ENCODE measurements at places on chromosomes 2 and 18.

DNA sequence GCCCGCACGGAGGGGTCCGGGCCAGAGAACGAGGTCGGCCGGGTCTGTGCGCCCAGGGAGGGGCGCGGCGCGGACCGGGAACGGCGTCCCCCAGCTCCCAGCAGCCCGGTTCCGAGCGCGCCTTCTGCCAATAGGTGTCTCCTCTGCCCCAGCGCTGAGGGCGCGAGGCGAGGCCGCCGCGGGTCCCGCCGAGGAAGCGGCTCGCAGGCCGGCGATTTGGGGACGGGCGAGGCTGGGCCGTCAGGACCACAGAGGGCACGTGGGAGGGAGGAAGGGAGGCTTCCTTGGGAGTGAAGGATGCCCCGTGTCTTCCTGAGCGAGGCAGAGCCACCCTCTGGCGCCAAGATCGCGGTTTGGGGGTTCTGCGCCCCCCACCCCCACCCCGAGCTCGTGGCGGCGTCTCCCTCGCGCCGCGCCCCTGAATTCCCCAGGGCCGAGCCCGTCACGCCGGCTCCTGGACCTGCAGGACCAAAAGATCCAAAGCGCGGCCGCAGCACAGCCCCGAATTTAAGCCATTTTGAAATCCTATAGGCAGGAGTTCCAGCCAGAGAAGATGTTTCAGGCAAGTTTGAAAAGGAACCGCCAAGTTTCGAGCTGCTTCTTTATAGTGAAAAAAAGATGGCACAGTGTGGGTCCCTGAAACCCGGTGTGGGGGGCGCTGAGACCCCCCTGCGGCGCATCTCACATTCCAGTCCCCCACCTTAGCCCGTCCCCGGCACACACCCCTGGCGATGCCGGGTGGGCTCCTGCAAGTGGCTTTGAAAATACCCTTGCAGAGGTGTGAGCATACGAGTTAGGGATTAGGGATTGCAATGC lies 909 bp downstream of the NFATC1 start:
- DNase-seq, result peak; percentile 49

- DNase-seq, result no peak
These were observed 792.1 kb upstream of the RAB6C start for GRCh38 chr2:129187343-129187742.

DNA sequence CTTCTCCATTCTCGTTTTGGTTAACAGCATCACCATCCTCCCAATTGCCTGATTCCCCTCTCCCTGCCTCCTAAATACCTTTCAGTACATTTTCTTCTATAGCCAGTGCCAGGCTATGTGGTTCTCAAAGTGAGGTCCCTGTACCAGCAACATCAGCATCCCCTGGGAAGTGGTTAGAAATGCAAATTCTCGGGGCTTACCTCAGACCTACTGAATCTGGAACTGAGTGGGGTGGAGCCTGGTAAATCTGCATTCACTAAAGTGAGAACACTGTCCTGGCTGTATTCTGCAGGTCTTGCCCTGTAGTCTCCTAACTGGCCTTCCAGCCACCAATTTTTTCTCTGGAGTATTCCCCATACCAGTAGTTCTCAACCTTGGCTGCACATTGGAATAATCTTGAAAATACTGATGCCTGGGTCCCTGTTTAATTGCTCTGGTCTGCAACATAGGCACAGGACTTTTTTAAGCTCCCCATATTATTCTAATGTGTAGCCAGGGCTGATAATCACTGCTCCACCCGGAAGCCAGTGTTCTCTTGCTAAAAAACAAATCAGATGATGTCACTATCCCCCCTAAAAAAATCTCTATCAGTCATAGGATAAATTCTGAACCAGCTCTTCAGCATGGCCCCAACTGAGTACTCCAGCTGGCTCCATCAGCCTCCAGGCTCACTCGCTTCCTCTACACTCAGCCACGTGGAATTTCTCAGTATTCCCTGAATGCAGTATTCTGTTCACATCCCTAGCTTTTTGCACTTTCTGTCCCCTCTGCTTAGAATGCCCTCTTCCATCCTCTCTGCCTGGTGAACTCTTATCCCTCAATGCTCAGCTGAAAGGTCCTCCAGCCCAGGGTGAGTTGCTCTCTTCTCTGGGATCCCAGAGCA lies 98.4 kb downstream of the CDK15 start:
- DNase-seq, result no peak

DNA sequence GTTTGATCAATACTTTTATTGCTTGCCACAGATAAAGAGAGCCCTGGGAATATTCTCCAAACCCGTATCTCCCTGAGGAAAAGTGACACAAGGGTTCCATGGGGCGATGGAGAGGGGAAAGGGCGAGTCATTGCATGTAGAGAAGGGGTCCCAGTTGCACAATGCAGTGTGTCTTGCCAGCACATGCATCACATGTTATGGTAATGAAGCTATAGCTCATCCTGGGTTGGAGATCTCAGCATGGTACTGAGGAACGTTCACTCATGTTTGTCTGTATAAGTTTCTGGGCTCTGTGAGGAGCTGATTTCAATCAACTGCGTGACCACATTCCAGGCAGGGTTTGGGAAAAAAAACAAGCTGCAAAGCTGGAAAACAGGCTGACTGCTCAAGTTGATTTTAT lies 220.7 kb upstream of the MC4R start:
- DNase-seq, result no peak

GRCh38 chr2:112579241-112579640 lies 5.2 kb upstream of the CHCHD5 start:
- DNase-seq, result no peak

Data from NCI-H69 (cell line).